ENCODE measurements at places on chromosomes 12 and 14. TPM values are rescaled to one million over a fixed set of nuclear protein-coding genes. Genes with fewer than 3 reads are reported as not detected.

MARCHF9 gene
- 26.0 TPM for total RNA-seq

SLC25A21 gene
- total RNA-seq = not detected

LDHB gene
- 116 TPM for total RNA-seq

TAS2R14 gene
- total RNA-seq = 3.6 TPM

INHBE gene
- total RNA-seq = not detected

- DNase-seq = no peak
Observed at GRCh38 chr12:16939871-16940306, 333.9 kb upstream of the LMO3 start.

DNA sequence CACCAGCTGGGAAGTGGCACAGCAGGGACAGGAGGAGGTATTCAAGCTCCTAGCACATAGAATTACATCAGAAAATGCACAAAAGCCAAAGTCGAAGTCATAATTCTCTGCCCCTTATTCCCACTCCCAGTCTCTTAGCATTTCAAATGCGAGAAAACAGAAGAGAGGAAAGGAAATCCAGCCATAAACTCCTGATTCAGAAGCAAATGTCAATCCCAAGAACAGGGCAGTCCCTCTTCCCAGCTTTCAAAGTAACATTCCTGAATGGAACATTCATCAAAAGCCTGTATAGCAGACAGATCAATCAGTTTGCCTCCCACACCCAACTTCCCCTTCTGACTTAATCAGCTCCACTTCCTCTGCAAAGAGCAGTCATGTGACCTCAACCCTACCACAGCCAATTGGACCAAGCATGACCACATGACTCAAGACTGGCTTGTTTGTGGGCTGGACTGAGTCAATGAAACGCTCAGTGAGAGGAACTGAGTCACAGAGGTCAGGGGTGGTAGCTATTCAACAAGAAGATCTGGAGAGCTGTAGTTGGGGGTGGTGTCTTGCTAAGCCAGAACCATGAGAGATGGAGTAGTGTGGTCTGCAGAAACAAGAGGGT, 41.4 kb upstream of the TUNAR start:
- no peak for DNase-seq

DNA sequence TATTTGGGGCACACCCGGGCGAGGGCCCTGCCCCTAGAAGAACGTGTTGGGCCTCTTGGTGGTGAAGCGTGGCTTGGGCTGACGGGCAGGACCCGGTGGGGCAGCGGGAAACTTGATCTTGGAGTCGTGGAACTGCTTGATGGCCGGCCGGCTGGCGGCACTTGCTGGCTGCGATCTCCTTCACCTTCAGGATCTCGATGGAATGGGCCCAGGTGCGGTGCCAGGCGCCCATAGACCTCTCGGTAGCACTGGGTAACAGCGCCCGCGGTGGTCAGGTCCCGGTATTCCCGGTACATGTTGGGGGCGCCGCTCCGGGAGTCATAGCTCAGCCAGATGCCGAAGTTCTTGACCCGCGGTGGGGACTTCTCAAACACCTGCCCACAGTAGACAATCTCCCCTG, 16.5 kb downstream of the UBR7 start:
- DNase-seq = no peak

DNA sequence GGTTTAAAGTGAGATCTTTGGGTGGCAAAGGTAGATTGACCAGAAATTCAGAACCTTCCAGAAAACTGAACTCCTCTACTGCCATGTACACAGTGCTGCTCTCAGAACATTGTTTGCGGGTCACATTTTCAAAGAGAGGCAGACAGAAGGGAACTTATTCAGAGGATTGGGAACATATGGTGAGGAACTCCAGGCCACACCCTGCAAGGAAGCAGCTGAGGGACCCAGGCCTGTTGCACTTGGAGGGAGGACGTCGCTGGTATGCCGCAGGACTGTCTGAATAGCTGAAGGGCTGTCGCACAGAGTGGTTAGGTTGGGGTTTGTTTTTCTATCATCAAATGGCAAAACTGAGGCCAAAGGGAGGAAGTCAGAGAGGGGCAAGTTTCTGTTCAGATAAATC, 441.1 kb downstream of the DPF3 start:
- no peak for DNase-seq

DNA sequence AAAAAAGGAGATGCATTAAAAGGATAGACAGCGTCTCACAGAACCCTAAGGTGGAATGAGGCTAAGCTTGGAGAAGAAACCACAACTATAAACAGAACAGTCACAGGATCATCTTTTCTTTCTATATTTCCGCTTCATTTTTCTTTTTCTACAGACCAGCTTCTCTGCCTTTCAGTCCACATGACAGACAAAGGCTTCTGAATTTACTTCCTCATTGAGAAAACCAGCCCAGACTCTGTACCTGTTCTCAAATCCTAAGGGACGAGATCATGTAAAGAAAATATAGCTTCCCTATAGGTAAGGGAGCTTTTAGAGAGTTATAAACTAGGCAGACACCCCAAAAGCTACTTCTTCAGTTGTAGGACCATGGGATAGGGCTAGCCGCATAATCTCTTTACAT, 17.4 kb downstream of the SGPP1 start:
- no peak for DNase-seq

- DNase-seq = peak; percentile 23
Observed at GRCh38 chr14:24298892-24299254, 707 bp downstream of the DHRS1 start.

DNA sequence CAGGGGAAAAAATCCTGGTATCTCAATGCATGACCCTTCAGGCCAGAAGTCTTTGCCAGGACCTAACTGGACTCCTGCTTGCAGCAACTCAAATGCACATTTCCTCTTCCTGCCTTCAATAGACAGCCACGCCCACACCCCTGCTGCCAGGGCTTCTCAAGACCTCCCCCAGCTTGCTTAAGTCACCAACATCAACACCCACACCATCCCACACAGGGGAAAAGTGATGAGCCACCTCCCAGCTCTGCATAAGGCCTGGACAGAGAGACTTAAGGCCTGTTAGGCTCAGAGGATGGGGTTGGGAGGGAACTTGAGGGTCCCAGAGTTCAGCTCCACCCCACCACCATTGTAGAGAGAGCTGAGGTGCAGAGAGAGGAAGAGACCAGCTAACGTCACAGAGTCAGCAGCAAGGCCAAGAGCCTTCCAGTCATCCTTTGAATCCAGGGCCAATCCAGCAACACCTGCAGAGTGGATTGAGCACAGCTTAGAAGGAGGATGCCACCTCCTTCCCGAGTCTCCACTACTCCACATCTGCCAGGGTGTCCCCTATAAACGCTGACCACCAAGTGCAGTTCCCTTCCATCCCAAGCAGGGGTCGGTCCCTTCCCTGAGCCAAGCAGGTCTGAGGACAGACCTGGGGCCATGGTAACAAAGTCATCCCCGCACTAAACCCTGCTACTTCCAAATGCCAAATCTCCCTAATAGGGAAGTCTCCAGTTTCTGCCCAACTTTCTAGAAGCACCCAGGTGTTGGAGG, 50.0 kb downstream of the KDM2B start:
- DNase-seq = peak; percentile 72

- DNase-seq = no peak
Observed at GRCh38 chr14:63134801-63135200, 69.4 kb upstream of the RHOJ start.

DNA sequence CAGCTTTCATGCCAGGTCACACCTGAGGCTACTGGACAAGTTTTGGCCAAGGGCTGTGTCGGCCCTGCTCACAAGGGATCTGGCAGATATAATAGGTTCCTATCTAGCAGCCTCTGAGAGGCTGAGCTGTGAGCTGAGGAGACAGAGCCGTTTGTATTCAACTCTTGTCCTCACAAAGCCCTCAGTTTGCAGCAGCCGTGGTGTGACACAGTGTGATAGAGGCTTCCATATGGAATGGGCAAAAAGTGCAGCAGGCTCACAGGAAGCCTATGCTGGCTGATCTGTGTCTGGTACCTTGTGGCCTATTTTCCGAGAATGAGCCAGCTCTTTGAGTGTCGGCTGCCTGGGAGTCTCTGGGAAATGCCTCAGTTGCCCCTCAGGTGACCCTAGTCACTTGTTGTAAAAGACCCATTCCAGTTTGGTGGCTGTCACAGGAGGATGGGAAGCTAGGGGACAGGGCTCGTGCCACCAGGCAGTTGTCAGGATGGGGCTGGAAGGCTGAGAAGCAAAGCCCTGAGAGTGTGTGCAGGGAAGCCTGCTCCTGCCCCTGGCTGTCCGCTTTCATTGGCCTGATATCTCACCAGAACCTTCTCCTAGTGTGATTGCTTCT, 16.1 kb downstream of the VRTN start:
- no peak for DNase-seq

GRCh38 chr12:110093631-110094311, 30.4 kb upstream of the IFT81 start:
- DNase-seq = no peak

GRCh38 chr12:63090716-63091115, 60.3 kb downstream of the AVPR1A start:
- DNase-seq = no peak

DNA sequence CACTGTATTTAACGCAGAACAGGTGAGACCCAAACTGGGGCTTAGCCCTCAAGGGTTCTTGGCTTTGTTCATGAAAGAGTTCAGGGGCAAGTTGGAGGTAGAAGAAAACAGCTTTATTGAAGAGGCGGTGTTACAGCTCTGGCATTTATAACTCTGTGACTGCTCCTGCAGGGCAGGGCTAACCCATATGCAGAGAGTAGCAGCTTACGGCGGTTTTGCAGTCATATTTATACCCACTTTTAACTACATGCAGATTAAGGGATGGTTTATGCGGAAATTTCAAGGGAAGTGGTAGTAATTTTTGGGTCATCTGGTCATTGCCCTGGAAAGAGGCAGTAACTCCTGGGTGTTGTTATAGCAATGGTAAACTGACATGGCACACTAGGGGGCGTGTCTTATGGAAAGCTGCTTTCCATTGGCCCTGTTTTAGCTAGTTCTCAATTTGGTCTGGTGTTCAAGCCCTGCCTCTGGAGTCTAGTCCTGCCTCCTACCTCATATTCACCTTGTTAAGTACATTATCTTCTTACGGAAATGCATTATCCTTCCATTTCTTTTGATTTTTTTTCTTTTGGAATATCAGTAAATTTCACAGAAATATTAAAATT, 1.8 kb upstream of the IAPP start:
- DNase-seq = no peak

DNA sequence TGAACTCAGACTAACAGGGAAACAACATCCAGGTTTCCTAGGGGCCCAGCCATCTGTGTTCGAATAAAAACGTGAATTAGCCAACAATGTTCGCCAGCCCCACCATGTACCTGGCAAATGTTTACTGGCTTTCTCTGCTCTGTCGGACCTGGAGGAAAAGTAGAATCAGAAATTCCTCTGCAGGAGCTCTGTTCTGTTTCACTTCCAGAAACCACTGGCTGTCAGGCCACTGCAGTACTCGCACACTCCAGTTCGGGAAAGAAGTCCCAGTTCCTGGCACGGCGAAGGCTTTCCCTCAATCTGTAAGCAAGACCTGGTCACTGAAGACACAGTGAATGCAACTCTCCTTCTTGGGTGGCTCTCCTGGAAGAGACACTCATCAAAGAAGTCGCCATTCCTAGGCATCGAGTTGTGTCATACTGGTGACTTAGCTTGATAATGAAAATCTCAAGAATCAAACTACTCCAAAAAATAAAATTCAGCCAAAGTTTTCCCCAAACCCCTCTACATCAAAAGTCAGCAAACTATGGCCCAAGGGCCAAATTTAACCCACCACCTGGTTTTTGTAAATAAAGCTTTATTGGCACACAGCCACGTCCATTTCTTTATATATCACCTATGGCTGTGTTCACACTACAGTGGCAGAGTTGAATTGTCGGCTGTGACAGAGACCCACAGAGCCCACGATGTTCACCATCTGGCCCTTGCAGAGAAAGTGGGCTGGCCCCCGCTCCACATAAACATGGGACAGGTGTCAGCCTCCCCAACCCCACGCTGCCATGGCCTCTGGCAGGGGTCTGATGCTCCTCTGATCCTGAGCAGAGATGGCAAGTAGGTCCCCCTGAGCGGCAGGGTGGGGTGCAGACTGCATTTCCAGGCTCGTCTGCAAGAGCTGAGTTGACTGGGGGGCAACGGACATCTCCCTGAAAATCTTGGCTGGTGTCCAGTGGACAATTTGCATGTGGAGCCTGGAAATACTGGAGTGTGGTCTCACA, 189.2 kb upstream of the DIO3 start:
- DNase-seq = no peak

GRCh38 chr12:56119361-56119796, 1.3 kb downstream of the ZC3H10 start:
- no peak for DNase-seq

DNA sequence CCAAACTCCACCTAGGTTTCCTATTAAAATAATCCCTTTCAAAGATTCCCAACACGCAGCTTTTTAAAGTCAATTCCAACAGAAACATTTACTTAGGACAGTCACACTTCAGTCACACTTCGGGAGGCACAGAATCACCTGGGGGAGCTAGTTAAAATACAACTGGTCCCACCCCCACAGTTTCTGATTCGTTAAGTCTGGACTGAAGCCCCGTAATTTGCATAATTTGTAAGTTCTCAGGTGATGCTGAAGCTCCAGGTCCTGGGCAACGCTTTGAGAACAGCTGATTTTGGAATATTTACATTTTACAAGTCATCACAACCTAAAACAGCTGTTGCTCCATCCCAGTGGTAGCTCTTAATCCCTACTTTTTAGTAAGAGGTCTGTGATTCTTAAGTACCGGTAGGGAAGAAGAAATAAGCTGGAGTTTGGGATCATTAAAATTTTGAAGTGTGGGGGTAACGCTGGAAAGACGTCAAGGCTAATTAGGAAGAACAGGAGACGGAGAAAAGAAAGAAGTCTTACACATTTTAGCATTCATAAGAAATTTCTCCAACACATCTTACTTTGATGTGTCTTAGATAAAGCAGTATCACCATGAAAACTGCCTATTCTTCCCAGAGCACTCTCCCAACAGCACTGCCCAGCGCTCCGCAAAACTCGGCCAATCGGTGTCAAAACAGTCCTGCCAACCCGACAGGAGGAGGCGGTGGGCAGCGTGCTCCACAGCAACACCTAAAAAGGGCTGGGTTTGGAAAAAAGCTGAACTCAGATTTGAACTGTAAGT, 1.1 kb downstream of the IPO8 start:
- DNase-seq = peak; percentile 13

DNA sequence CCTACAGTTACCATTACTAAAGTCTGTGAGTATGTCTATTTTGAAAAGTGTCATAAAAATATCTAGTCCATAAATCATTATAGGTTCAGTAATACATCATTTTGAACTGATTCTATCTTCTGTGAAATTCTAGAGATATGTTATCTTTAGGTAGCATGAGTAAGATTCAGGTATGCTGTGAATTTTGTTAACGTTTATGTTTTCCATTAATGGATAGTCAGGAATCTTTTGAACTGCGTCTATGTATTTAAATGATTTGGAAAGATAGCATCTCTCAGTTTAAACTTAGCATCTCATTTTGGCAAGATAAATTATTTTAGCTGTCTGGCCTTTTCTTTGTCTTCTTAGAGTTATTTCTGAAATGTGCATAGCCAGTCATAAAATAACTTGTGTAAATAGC, 8.3 kb downstream of the ALG10B start:
- no peak for DNase-seq

All from natural killer cell (primary cell).